ENCODE measurements at places on chromosomes 7 and 10.

DNA sequence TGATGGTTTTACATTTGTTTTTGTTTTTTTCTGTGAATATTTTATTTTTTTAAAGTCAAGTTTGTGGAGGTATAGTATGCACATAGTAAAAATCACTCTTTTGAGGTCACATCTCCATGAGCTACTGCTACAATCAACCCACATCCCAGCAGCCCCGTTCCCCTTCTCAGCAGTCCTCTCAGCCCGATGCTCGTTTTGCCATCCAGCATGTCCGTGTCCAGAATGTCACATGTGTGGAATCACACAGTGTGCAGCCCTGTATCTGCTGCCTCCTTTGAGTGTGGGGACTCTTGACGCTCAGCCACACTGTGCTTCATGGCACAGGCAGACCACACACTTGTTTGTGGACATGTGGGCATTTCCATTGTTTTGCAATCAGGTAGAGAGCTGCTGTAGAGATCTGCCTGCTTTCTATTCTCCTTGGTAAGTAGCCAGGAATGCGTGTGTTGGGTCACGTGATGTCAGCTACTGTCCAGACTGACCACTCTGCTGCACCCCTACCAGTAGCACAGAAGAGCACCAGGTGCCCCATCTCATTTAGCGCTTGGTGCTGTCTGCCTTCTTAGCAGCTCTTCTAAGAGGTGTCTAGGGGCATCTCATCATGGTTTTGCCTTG lies 71.6 kb upstream of the CAMK2B start:
- DNase-seq, result no peak

GRCh38 chr10:47379445-47379785 lies 4.7 kb downstream of the ZNF488 start:
- DNase-seq, result no peak

DNA sequence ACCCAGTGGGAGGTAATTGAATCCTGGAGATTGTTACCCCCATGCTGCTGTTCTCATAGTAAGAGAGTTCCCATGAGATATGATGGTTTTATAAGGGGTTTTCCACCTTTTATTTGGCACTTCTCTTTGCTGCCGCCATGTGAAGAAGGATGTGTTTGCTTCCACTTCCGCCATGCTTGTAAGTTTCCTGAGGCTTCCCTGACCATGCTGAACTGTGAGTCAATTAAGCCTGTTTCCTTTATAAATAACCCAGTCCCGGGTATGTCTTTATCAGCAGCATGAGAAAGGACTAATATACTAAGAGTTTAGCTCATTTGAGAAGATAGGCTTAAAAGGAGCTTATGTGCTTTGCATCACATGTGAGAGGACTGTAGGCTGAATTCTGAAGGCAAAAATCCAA lies 29.3 kb downstream of the TMEM248 start:
- DNase-seq, result no peak

DNA sequence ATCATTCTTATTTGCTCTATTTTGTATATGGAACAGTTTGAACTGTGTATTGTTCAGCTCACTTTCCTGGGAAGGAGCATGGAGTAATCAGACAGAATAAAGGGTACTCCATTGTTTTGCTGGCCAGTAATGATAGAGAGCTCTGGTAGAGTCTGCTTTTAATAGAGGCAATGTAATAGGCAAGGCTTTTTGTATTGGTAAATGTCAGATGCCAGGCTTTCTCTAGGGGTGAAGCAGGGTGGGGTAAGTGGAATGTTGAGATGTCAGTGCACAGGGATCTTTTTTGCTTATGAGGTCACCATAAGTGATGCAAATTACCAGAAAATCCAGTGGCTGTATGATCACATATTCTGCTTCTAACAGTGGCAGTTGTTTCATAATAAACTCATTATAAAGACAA lies 1088.3 kb upstream of the SORCS1 start:
- DNase-seq, result no peak

- DNase-seq, result no peak
Observed at GRCh38 chr7:41491883-41492471, 210.9 kb downstream of the INHBA start.

DNA sequence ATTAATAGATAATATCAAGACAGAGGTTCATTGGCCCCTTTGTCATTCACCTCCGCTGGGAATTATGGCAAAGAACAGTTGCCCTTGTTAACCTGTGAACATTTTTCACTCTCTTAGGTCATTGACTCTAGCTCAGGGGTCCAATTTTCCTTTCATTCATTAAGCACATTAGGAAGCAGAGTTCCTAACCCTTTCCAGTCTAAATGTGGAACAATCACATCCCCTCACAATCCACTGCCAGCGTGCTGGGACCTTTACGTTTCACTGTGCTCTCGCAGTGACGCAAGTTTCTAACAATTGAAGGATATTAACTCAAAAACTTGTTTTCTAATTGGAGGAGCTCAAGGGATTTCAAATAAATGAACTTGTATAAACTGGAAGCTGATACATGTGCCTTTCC lies 79.3 kb upstream of the MEOX2 start:
- DNase-seq, result no peak

DNA sequence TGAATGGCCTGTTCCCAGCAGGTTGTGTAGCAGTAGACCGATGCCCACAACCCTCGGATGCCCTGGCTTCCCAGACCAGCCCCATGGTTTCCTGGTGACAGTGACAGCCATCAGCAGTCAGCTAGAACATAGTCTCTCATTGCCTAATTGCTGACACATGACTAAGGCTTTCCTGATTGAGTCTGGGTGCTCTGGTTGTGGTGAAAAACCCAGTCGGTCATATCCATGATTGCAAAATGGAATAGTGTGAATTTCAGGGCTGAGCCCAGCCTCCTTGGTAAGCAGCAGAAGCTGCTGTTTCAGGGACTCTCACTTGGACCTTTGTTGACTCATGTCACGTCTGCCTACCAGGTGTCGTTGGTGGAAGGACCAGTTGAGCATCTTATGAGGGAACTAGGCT lies 36.6 kb downstream of the POR start:
- no peak for DNase-seq

DNA sequence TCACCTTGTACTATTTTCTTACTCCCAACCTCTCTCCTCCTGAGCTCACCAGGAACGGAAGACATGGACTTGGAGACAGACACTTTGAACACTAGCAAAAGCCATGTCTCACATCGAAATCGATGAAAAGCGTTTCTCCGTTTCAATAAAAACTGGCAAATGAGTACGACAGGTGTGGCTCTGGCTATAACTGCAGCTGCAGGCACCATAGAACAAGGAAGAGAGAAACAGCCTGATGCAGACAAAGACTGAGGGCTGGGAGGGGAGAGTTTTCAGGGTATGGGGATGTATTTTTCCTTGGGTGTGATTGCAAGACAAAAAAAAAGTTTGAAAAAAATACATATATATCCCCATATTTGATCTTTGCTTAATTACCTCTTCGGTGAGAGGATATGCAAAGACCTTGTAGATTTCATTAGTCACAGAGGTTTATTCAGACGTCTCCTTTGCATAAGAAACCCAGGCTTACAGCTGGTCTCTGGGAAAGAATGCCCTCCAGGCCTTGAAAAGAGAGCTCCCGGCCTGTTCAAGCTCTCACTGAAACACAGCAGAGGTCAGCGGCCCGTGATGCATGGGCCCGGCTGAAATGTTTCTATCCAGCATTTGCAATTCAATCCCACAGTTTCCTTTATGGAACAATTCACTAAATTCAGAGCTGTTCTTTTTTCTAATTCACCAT lies 63.1 kb downstream of the TLL2 start:
- DNase-seq, result no peak

DNA sequence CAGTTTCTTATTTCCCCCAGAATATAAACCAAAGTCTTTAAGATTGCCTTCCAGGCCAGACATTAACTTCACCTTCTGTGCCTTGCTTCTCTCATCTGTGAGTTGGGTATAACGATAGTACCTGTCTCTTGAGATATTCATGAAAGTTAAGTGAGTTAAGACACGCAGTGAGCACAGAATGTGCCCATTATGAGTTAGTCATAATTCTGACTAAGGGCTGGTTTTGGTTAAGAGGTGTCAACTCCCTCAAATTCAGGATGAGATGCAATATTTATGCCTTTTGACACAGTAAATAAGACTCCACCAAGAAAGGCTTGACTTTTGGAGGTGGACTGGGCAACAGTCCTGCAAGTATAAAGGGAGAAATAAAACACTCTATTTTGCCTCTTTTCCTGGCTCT lies 528.7 kb upstream of the IGFBP3 start:
- no peak for DNase-seq
